Activated CD4-positive, alpha-beta T cell treated with anti-CD3 and anti-CD28 coated beads for 24 hours (primary cell): ENCODE measurements at places on chromosomes 5 and 9.

GRCh38 chr5:16455668-16456067, 9.9 kb downstream of the ZNF622 start:
- no peak for DNase-seq

- DNase-seq: no peak
Measured at GRCh38 chr9:5536684-5537083, 26.4 kb downstream of the PDCD1LG2 start.

GRCh38 chr9:129253803-129254381, 75.8 kb upstream of the IER5L start:
- DNase-seq: no peak

DNA sequence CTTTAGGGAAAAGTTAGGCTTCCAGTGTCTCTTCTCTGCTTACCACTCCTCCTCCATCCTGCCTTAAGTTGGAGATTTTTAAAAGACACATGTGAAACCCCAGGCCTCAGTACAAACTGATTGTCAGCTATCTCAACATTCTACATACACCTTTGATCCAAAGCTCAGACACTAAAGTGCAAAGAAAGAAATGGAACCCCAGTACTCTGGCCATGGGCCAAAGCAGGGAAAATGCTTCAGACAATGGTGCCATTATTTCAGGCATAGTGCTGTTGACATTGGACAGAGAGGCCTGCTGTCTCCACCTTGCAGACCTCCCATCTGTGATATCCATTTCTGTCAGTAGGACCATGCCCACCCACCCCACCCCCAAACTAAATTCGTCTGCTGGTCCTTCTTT, 49.1 kb downstream of the G3BP1 start:
- DNase-seq: no peak

GRCh38 chr5:141871870-141872269, 6.3 kb downstream of the PCDH1 start:
- DNase-seq: no peak

DNA sequence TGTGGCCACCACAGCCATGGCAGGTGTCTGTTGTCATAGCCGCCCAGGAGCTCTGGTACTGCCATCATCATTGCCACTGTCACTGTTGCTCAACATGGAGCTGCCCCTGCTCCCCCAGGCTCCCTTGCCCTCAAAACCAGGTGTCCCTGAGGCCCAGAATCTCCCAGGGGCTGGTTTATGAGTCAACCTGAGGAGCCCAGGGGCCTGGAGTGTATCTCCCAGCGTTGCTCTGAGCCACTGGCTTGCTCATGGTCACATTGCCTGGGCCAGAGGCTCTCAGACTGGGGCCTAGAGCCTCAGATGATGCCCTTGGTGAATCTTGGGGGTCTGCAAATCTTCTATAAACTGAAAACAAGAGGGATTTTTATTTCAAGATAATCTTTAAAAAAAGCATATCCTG, 24.7 kb upstream of the TBC1D2 start:
- DNase-seq: no peak

DNA sequence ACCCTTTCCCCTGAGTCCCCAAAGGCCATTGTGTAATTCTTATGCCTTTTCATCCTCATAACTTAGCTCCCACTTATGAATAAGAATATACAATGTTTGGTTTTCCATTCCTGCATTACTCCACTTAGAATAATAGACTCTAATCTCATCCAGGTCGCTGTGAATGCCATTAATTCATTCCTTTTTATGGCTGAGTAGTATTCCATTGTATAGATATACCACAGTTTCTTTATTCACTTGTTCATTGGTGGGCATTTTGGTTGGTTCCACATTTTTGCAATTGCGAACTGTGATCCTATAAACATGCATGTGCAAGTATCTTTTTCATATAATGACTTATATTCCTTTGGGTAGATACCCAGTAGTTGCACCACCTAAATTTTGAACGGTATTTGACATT, 101.5 kb downstream of the SEMA5A start:
- no peak for DNase-seq

- no peak for DNase-seq
Measured at GRCh38 chr5:174195517-174195916, 150.0 kb downstream of the NSG2 start.

DNA sequence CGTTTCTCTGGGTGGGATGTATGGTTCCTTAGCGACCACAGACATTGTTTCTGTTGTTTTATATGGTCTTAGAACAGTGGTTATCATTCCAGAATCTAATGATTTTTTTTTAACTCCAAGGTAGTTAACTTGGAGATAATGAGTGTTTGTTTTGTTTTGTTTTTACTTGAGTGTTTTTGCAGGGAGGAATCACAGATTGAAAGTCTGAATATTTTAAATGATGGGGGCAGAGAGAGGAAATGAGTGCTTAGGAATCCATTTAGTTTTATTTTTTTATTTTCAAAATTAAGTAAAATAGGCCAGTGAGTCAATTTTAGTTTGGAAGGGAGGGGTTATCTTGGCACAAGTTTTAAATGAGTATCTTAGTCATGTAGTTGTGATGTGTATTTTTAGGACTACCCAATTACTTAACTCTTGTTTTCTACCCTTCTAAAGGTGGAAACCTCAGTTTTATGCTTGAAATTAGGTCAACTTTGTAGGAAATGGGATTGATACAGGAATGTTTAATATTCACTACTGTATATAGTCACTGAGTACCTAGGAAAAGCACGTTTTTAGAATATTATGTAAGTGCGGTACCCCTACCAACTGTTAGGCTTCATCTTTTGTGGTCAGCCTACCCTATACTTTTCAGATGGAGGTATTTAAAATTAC, 2.0 kb downstream of the UBE2R2 start:
- DNase-seq: no peak

DNA sequence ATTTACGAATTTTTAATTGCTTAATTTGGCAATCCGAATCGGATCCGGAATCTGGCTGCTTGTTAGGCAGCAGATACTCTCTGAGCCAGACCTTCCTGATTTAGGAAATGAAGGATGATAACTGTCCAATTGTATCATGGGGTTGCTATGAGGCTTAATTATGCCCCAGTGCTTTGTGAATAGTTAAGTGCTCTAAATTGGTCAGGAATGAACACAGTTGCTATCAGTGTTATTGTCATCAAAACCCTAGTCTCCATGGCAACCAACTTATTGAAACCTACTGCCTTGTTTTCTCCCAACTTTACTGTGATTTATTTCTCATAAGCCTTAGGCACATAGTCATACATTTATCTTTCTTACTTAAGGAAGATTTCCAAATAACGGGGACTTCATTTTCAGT, 47.9 kb downstream of the MAMDC2 start:
- DNase-seq: no peak

- no peak for DNase-seq
Measured at GRCh38 chr9:81183761-81184160, 505.6 kb downstream of the TLE1 start.

DNA sequence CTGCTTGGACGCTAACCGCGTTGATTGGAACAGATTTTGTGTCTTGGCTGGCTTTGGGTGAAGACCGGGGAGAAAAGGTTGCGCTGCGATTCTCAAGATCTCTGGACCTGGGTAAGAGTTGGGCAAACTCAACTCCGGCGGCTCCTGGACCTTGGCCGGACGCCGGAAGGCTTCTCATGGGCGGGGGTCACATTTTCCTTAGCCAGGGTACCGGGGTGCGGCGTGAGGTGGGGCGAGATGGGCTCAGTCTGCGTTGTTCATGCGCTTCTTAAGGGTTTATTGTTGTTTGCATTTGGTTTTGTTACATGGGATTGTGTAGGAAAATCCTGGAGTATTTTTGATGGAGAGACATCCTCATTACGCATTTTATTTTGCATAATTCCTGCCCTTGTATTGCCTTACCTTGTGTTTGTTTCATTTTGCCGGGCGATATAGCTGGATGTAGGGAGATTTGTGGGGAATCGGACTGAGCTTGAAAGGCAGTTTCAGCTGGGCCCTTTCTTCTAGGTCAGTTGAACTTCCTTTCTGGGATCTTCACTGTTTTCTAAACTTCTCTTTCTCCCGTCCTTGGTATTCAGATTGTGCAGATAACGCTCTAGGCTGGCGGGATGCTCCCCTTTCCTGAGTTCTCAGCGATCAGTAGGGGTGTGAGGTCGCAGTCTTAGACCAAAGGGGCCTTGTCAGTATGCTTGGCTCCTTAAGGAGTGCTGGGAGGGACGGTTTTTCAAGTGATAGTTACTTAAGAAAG, 524 bp downstream of the MEGF10 start:
- DNase-seq: no peak

GRCh38 chr5:180849827-180850226, 11.2 kb downstream of the ZFP62 start:
- DNase-seq: no peak

GRCh38 chr9:8905731-8906130, 1106.2 kb upstream of the DMAC1 start:
- no peak for DNase-seq

GRCh38 chr5:39794513-39795210, 369.9 kb upstream of the DAB2 start:
- no peak for DNase-seq

DNA sequence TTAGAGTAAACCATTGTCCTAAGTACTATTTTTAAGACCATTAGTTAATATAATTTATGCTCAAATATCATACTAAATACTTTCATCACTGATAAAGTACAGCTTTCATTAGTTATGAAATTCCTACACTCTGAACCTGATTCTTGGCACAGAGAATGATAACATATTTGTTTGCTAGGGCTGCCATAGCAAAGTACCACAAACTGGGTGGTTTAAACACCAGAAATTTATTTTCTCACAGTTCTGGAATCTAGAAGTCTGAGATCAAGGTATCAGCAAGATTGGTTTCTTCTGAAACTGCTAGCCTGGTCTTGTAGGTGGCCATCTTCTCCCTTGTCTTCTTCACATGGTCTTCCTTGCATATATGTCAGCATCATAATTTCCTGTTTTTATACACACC, 608.4 kb downstream of the TLE1 start:
- no peak for DNase-seq

DNA sequence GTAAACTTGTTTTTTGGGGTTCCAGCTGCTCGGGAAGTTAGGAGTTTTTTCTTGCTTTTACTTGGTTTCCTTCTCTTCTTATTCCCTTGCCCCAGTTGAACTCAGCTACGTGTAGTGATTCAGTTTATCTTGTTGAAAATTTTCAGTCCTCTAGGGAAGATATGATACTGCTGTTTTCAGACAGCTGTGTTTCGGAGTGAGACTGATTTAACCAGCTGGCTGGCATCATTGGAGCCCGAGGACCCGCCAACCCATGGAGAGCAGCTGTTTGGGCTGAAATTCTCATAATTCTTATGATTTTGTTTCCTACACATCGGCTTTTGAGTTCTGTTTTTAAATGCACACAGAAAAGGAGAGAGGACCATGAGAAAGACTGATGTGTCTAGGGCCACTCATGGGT, 271.5 kb downstream of the NR3C1 start:
- no peak for DNase-seq

GRCh38 chr9:115923410-115923809, 230.2 kb upstream of the PAPPA start:
- no peak for DNase-seq

DNA sequence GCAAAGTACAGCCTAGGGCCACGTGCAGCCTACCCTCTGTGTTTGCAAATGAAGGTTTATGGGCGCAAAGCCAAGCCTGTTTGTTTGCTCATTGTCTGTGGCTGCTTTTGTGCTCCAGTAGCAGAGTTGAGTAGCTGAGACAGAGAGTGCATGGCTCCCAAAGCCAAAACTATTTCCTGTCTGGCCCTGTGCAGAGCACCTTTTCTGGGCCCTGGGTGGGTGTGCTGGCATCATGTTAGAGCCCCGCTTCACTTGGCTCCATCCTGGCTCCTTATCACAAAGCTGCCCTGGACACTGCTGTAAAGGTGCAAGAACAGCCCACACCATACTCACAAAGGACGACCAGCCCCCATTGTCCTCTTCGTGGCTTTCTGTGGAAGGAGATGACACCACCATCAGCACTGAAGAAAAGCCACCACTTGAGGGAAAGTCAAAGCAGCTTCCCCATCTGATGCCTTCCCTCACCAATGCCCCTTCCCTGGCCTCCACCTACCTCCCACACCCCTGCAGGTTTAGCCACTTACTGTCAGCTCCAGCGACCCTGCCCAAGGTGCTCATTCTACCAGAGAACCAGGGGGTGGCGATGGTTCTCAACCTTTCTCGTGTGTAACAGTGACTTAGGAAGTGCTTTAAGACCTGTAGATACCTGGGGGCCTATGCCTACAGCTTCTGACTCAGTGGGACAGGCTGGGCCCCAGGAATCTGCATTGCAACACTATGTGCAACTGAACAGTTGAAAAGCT, 23.4 kb downstream of the LCP2 start:
- no peak for DNase-seq

GRCh38 chr9:86828631-86829030, 118.7 kb downstream of the GAS1 start:
- DNase-seq: no peak

DNA sequence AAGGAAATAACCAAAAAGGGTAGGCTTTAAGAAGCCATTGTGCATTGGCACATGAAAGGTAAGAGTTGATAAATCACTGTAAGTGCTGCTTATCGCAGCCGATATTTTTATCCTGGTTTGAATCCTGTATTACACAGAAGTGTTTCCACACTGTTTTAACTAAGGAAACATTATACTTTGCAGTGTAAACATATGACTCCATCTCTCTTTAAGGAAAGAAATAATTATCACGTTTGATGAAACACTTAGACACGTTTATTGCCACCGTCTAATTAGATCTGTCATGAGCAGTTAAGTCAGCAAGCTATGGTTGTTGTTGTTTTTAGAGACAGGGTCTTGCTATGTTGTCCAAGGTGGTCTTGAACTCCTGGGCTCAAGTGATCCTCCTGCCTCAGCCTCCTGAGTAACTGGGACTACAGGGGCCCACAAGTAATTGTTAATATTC, 85.7 kb upstream of the TNFAIP8 start:
- no peak for DNase-seq

DNA sequence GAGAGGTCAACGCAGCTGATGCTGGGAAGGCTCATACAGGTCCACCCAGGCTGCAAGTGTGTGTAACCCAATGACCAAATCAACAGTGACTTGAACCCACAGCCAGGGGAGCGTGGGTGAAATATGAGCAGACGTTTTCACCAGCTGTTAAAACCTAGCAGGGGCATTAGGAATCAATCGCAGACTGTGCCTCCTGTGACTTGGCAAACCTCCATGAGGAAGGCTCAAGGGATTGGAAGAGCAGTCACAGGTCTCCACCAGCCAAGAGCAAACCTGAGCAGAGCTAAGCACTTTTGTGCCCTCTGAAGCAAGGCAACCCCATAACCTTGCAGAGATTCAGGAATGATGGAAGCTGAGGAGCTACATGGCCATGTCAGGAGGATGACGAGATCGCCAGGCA, 25.5 kb downstream of the INSYN2B start:
- DNase-seq: no peak

DNA sequence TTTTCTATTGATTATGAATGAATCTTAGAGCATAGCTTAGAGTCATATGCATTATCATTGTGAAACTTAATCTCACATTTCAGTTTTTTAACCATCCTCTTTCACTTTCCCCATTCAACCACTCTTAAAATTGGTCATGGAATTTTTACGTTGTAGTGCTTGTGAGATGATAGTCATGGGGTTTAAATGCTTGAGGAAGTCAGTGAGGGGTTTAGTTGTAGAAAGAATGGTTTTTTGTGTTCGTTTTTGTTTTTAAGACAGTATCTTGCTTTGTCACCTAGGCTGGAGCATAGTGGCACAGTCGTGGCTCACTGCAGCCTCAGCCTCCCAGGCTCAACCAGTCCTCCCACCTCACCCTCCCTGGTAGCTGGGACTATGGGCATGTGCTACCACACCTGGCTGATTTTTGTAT, 19.6 kb downstream of the UGCG start:
- DNase-seq: peak; percentile 18
